ENCODE measurements at places on chromosomes 4 and X. TPM values are rescaled to one million over a fixed set of nuclear protein-coding genes. Genes with fewer than 3 reads are reported as not detected.

DNA sequence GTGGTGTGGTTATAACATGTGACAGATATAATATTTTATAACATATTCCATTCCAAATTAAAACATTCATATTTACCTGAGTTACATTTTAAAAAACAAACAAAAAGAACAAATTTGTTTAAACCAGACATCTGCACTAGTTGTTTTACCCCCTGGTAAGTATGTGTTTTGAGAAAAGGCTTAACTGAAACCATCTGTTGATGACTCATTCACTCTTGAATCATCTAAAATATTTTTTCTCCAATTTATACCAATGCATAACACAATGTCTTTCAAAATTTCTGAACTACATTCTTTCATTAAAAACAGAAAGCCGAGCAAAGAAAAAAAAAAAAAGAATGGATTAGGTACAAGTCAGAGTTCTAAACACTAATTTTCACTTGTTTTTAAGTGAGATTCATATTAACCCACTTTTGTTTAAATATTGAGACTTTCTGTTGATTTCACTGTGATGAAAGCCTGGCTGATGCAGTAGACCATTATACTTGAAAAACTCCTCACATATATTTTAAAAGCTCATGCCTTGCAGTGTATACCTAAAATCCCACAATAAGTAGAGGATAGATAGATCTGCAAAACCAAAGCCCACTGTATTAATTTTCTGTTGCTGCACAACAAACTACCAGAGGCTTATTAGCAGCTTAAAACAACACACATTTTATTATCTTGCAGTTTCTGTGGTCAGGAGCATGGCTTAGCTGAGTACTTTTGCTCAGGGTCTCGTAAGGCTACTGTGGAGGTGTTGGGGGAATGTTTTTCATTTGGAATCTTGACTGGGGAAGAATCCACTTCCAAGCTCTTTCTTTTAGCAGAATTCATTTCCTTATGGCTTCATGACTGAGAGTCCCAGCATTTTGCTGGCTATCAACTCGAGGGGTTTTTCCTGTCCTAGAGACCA lies 221.5 kb downstream of the PCDH18 start:
- peak overlapping the region; percentile 18 for H3K27ac ChIP-seq
- H3K4me1 ChIP-seq = peaks cover 14% of the 10 kb centered on the region
- H3K36me3 ChIP-seq = no peaks in the 10 kb centered on the region
- H3K4me3 ChIP-seq = no peak overlapping the region
- H3K27me3 ChIP-seq = no peaks in the 10 kb centered on the region

The GAGE2A gene
- 0.83 TPM for total RNA-seq

- H3K27me3 ChIP-seq = no peaks in the 10 kb centered on the region
- no peak for DNase-seq
- H3K36me3 ChIP-seq = no peaks in the 10 kb centered on the region
- H3K27ac ChIP-seq = no peak overlapping the region
- H3K4me3 ChIP-seq = no peak overlapping the region
Observed at GRCh38 chr4:121221608-121222007, 57.5 kb upstream of the TNIP3 start.

DNA sequence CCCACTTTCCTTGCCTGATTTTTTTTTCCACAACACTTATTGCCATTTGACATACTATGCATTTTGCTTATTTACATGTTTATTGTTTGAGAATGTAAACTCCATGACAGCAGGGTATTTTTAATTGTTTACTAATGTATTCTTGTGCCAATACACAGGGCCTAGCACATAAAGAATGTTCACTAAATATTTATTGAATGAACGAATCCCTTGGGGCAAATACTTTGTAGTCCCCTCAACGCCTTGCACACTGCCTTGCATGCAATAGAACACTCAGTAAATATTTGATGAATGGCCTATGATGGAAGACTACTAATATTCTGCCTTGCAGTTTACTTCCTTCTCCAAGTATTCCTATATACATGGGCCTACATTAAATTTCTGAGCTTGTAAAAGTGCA lies 1.4 kb upstream of the PRPS1 start:
- H3K36me3 ChIP-seq = no peaks in the 10 kb centered on the region
- H3K27ac ChIP-seq = no peak overlapping the region
- peaks cover 24% of the 10 kb centered on the region for H3K4me1 ChIP-seq
- no peaks in the 10 kb centered on the region for H3K27me3 ChIP-seq
- no peak overlapping the region for H3K4me3 ChIP-seq
- no peak for DNase-seq

The ESX1 gene
- not detected for total RNA-seq

- no peaks in the 10 kb centered on the region for H3K36me3 ChIP-seq
- no peaks in the 10 kb centered on the region for H3K27me3 ChIP-seq
Observed at GRCh38 chrX:75273483-75273882, 402 bp upstream of the UPRT start.

The MAOA gene
- 7.6 TPM for total RNA-seq

- no peak overlapping the region for H3K27ac ChIP-seq
- H3K4me1 ChIP-seq = peaks cover 26% of the 10 kb centered on the region
- DNase-seq = no peak
- H3K27me3 ChIP-seq = peaks cover 28% of the 10 kb centered on the region
Observed at GRCh38 chrX:130106071-130106470, 4.2 kb downstream of the ELF4 start.

The HTN3 gene
- total RNA-seq = not detected

GRCh38 chr4:80073473-80074008 lies 512 bp upstream of the ANTXR2 start:
- H3K27me3 ChIP-seq = peaks cover 36% of the 10 kb centered on the region
- DNase-seq = no peak
- no peak overlapping the region for H3K27ac ChIP-seq
- peaks cover 6% of the 10 kb centered on the region for H3K36me3 ChIP-seq
- H3K4me1 ChIP-seq = peaks cover 23% of the 10 kb centered on the region
- peak overlapping the region; percentile 95 for H3K4me3 ChIP-seq

- DNase-seq = no peak
- peaks cover 5% of the 10 kb centered on the region for H3K4me1 ChIP-seq
- H3K27ac ChIP-seq = no peak overlapping the region
- H3K36me3 ChIP-seq = peaks cover 15% of the 10 kb centered on the region
Observed at GRCh38 chr4:187903700-187904099, 91.9 kb upstream of the ZFP42 start.

The MMRN1 gene
- total RNA-seq = 0.05 TPM

The PDE5A gene
- 26.4 TPM for total RNA-seq

DNA sequence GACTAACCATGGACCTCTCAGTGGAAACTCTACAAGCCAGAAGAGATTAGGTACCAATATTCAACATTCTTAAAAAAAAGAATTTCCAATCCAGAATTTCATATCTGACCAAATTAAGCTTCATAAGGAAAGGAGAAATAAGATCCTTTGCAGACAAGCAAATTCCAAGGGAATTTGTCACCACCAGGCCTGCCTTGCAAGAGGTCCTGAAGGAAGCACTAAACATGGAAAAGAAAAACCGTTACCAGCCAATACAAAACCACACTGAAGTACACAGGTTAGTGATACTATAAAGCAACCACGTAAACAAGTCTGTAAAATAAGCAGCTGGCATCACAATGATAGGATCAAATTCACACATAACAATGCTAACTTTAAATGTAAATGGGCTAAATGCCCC lies 156.6 kb downstream of the FAM13A start:
- H3K4me3 ChIP-seq = no peak overlapping the region
- peaks cover 9% of the 10 kb centered on the region for H3K4me1 ChIP-seq
- 0 out of 2 replicates have a peak overlapping the region, but pooled peaks have one; percentile 40 for H3K27ac ChIP-seq

DNA sequence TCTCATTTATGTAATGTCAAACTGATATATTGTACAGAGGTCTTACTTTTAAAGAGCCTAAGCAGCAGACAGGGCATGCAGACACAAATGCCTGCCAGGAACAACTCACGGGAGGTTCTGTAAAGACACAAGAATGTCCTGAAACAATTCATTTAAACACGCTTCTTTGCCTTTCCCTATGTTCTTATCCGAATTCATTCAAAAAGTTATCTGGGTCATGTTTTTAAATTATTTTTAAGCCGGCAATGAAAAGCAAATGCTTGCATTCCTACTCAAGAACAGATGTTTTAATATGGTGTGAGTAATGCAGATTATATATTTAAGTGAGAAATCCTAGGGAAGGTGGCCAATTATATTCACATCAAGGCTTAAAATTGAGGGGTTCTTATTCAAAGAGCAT lies 192.6 kb downstream of the PDGFC start:
- no peak overlapping the region for H3K4me3 ChIP-seq
- no peak overlapping the region for H3K27ac ChIP-seq
- no peak for DNase-seq
- H3K27me3 ChIP-seq = no peaks in the 10 kb centered on the region
- no peaks in the 10 kb centered on the region for H3K36me3 ChIP-seq
- H3K4me1 ChIP-seq = peaks cover 6% of the 10 kb centered on the region

The AMER1 gene
- 9.9 TPM for total RNA-seq

GRCh38 chr4:124768596-124769365 lies 56.2 kb upstream of the ANKRD50 start:
- H3K4me1 ChIP-seq = no peaks in the 10 kb centered on the region
- no peaks in the 10 kb centered on the region for H3K27me3 ChIP-seq
- H3K36me3 ChIP-seq = no peaks in the 10 kb centered on the region
- DNase-seq = no peak
- H3K4me3 ChIP-seq = no peak overlapping the region

The DGAT2L6 gene
- total RNA-seq = not detected

- no peaks in the 10 kb centered on the region for H3K27me3 ChIP-seq
- DNase-seq = no peak
- H3K4me1 ChIP-seq = 0 out of 2 replicates have a peak, but pooled peaks cover 3% of the 10 kb centered on the region
- no peak overlapping the region for H3K4me3 ChIP-seq
- H3K27ac ChIP-seq = no peak overlapping the region
Observed at GRCh38 chrX:37816766-37817165, 30.6 kb downstream of the DYNLT3 start.

DNA sequence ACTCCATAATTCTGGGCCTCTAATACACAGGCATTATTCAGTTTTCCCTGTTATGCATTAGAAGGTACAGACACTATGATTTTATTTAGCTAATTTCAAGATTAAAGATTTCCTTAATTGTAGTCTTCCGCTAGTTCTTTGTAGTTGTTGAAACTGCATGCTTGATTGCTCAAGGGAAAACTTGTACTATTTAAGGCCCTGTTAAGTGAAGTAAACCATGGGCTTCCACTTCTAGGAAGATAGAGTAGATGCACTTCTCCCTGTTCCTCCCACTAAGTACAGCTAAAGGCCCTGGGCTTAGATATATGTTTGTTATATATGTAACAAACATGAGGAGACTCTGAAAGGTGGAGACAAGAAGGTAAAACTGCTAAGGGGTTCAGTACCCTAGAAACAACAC lies 215.8 kb upstream of the LEF1 start:
- H3K27ac ChIP-seq = no peak overlapping the region
- no peak for DNase-seq
- H3K27me3 ChIP-seq = no peaks in the 10 kb centered on the region
- peaks cover 3% of the 10 kb centered on the region for H3K4me1 ChIP-seq

The SAGE1 gene
- not detected for total RNA-seq

GRCh38 chr4:110955748-110956147 lies 332.9 kb upstream of the PITX2 start:
- H3K36me3 ChIP-seq = no peaks in the 10 kb centered on the region
- no peak for DNase-seq
- H3K4me3 ChIP-seq = no peak overlapping the region

The CYBB gene
- total RNA-seq = 0.11 TPM

The SH3D19 gene
- total RNA-seq = 41.4 TPM

DNA sequence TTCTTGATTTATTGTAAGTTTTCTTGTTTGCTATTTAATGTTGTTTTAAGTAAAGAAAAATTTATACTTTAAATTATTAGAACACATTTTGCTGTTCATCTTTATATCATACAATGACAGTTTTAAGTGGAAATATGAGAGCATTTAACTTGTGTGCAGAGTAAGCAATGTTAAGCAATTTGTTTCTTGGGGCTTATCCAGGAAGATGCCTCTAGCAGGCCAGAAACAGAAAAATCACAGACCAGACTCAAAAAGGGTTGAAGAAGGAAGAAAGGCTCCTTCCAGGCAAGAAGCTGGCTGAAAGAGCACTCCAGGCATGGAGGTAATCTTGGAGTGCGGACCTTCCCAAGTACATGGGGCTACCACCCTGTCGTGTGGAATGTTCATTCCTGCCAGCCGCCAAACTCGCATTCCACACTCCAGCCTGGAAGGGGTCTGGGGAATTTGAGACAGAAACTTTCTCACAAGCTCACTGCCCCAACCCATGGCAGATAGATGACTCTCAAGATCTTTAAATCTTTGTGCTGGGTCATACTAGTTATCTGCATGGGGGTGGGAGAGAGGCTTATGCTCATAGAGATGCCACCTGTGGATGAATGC lies 1521.3 kb upstream of the AGA start:
- H3K27ac ChIP-seq = no peak overlapping the region
- no peaks in the 10 kb centered on the region for H3K27me3 ChIP-seq
- H3K4me3 ChIP-seq = no peak overlapping the region
- H3K4me1 ChIP-seq = peaks cover 13% of the 10 kb centered on the region

The FAM184B gene
- 0.23 TPM for total RNA-seq

DNA sequence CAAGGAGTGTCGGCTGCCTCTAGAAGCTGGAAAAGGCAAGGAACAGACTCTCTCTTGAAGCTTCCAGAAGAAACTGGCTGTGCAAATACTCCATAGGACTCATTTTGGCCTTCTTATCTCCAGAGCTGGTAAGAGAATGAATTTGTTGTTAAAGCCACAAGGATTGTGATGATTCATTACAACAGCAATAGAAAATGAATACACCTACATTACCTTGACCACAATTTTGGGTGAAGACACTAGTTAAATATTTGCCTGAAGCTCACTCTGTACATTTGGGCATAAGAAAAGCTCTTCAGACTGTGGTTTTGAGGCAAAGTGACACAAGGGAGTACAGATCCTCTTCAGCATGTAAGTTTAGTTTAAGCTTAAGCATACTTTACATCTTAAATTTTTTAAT lies 134.5 kb upstream of the TLL1 start:
- H3K4me1 ChIP-seq = no peaks in the 10 kb centered on the region
- DNase-seq = no peak
- H3K36me3 ChIP-seq = no peaks in the 10 kb centered on the region
- H3K4me3 ChIP-seq = no peak overlapping the region

DNA sequence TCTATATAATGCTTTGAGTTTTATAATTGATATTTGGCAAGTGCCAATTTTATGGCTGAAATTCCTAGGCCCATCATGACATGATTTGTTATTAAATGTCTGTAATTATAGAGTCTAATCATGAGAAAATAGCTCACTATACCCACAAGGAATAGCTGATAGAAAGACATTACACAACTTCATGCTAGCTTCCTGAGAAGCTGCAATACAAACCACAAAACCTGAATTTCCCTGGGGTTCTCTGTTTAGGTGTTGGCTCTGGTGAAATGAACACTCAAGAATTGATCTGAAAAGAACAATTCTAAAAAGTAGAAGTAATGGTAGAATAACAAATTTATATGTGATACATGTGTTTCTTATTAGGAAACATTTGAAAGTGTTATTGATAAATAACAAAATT lies 169.6 kb downstream of the GASK1B start:
- H3K36me3 ChIP-seq = no peaks in the 10 kb centered on the region
- no peaks in the 10 kb centered on the region for H3K27me3 ChIP-seq
- DNase-seq = no peak
- no peak overlapping the region for H3K4me3 ChIP-seq
- H3K27ac ChIP-seq = no peak overlapping the region
- H3K4me1 ChIP-seq = no peaks in the 10 kb centered on the region

DNA sequence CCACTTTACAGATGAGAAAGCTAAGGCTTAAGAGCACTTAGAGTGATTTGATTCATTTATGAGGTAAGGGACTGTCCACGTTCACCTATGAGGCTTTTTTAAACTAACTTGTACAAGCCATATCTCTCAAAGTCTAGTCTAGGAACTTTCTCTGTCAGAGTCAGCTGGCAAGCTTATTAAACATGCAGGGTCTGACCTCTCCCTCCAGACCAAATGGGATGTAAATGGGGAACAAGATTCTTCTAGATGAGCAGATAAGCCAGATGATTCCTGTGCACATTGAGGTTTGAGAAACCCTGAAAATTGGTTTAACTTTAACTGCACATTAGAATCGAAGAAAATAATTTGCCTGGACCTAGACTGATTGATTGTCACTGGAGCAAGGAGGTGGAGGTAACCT lies 160.0 kb upstream of the SPRY1 start:
- H3K27me3 ChIP-seq = no peaks in the 10 kb centered on the region
- H3K36me3 ChIP-seq = peaks cover 20% of the 10 kb centered on the region
- DNase-seq = no peak
